ENCODE measurements at places on chromosomes 7 and 10.

DNA sequence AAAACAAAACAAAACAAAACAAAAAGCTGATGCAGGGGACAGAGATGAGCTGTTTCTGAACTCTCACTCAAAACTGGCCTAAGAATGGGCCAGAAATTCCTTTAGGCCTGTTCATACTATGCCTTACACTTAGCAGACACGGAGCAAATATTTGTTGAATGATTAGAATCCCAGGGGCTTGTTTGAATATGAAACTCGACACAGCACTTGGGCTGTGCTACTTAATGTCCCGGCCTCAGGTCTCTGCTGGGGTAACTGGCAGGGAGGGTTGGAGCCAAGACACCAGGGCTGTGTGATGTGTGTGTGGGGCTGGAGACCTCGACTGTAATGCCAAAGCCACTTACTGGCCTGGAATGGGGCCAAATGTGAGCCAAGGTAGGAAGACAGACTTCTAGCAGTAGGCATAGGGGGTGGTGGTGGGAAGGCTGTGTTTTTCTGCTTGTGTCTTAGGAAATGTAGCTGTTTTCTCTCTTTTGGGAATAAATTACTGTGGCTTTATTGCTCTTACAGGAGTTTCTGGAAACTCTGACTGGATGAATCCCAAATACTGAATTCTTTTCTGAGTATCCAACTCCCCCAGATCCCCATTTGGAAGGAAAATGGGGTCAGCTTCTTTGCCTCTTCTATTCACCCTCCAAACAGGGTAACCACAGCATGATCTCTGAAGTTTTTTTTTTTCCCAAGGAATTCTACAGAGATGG, 66.7 kb downstream of the EMX2 start:
- DNase-seq, result no peak

- peak; percentile 60 for DNase-seq
Observed at GRCh38 chr10:129799942-129800341, 164.1 kb downstream of the EBF3 start.

- DNase-seq, result no peak
Observed at GRCh38 chr10:95693071-95693667, 558 bp downstream of the TCTN3 start.

GRCh38 chr10:13382703-13383398, 34.8 kb upstream of the SEPHS1 start:
- peak; percentile 8 for DNase-seq

DNA sequence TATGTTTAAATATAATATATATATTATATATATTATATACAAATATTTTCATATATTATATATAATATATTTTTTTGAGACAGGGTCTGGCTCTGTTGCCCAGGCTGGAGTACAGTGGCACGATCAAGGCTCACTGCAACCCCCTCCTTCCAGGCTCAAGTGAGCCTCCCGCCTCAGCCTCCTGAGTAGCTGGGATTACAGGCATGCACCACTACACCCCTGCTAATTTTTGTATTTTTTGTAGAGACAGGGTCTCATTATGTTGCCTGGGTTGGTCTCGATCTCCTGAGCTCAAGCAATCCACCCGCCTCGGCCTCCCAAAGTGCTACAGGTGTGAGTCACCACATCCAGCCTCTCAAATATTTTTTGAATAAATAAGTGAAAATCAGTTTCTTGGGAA, 215.5 kb downstream of the GATA3 start:
- DNase-seq, result no peak

GRCh38 chr10:62528441-62528840, 154.3 kb downstream of the ZNF365 start:
- peak; percentile 95 for DNase-seq

DNA sequence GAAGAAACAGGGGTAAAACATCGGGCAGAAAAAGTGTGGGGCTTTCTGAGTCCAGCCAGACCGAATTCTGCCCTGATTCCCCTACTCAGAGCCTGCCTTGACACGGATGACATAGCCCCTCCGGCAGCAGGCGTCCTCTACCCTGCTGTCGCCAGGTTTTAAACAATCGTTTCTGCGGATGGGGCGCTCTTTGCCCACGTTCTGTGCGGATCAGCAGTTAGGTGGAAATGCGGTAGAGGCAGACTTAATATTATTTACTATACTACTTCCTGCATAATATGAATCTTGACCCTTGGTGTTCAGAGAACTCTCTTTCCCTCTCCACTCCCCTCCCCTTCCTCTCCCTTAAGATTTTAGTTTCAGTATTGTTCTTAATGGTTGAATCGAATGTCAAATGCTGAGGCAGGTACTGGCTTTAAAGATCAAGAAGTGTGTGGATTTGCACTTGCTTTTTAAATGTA, 2.4 kb downstream of the GATA3 start:
- DNase-seq, result no peak

GRCh38 chr7:26612742-26613141, 251.6 kb downstream of the SKAP2 start:
- DNase-seq, result no peak

DNA sequence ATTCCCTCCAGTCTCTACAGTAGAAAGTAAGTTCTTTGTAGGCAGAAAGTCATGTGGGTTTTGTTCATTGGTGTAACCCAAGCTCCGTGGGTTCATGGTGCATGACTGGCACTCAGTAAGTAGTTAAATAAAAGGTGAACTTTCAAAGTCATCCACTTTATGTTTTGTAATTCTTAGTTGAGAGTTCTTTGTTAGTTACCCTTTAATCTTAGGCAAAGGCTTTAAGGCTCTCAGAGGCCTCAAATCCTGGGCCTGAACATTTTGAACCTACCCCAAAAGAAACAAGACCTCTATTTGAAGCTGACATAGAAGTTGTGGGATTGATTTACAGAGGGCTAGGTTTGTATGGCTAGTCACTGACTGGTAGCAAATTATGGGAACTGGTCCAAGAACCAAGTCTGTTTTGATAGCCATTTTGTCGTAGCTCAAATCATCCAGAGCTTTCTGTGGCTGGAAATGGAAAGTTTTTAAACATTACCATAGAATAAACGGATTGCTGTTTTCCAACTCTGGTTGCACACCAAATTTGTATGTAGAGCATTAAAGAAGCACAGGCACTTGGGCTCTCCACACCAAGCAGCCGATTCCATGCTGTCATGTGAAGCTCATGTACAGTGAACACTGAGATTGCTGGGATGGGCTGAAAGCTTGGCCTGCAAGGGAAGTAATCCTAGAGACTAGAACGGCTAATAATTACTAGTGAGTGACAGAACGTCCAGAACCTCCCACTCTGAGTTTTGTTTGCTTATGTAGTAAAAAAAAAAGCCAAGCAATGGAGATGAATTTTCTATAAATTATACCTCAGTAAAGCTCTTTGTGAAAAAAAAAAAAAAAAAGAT, 53.5 kb downstream of the DENND11 start:
- no peak for DNase-seq

DNA sequence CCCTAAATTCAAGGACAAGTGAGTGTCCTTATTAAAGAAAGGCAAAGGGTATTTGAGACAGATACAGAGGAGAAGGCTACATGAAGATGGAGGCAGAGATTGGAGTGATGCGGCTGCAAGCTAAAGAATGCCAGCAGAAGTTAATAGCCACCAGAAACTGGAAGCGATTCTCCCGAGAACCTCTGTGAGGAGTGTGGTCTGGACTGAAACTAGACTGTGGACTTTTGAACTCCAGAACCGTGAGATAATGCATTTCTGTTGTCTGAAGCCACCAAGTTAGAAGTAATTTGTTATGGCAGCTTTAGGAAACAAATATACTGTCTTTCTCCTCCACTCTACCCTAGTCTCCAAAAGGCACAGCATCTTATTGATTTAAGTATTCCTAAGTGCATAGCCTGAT, 80.3 kb upstream of the CREB5 start:
- DNase-seq, result no peak

DNA sequence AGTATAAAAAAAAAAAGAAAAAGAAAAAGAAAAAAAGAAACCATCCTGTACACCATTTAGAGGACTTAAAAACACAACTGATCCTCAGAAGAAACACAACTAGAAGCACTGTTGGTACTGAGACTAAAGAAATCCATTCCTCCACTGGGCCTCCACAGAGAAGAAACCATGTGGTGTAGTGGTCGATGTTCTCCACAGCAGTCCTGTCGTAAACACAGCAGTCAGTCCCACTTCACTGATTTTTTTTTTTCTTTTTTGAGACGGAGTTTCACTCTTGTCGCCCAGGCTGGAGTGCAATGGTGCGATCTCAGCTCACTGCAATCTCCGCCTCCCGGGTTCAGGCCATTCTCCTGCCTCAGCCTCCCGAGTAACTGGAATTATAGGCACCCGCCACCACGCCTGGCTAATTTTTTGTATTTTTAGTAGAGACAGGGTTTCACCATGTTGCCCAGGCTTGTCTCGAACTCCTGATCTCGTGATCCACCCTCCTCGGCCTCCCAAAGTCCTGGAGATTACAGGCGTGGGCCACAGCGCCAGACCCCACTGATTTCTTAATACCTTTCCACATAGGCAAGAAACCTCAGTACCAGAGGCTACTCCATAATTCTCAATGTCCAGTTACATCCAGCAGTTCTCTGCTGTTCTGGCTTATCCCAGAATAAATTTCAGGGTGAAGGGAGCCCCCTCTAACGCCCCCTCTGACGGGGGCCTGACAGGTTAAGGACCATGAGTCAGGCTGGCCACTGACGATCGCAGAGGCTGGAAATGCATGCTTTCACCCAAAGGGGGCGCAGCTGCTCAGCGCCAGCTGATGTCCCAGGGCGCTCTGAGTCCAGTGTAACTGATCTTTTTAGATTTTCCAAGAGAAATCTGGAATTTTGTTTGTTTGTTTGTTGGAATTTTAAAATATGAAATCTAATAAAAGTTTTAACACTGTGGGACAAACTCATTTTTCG, 24.8 kb upstream of the FFAR4 start:
- DNase-seq, result peak; percentile 2

DNA sequence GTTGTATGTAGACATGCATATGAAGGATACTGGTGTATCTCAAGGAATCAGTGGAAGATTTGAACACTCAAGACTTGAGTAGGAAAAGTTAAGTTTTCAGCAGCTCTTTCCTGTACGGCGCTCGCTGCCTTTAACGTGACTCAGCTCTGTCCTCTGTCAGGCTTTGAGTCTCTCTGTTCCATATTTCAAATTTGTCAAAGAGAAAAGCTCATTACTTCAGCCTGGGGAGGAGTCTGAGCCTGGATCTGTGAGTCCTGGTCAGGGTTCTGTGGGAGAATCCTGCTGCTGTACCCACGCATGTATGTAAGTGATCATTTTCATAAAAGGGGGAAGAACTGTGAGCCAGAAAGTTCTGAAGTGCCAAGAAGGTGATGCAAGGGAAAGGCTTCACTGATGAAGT, 13.8 kb upstream of the MPP7 start:
- no peak for DNase-seq

GRCh38 chr10:29784175-29784773, 149.5 kb upstream of the SVIL start:
- no peak for DNase-seq

- no peak for DNase-seq
Observed at GRCh38 chr10:104339469-104340110, 1.3 kb upstream of the ITPRIP start.
